NCI-H187 treated with DMSO at 0.1 percent for 48 hours (cell line): ENCODE measurements at places on chromosomes 6 and 20.

- no peak for DNase-seq
Measured at GRCh38 chr20:59955131-59955796, 3.0 kb upstream of the CDH26 start.

DNA sequence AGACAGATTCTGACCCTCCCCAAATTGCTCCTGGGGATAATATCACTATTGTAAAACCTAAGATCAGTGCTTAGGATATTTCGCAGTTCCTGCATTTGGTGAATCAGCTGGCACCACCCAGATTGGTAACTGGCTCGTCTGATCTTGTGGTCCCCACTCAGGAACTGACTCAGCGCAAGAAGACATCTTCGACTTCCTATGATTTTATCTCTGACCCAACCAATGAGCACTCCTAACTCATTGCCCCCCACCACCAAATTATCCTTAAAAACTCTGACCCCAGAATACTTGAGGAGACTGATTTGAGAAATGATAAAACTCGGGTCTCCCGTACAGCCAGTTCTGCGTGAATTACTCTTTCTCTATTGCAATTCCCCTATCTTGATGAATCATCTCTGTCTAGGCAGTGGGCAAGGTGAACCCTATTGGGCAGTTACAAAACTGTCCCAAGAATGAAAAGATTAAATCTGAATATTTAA lies 55.7 kb upstream of the PRND start:
- no peak for DNase-seq

- no peak for DNase-seq
Measured at GRCh38 chr20:19008497-19008896, 194.9 kb downstream of the SCP2D1 start.

GRCh38 chr20:24580006-24580405 lies 110.6 kb downstream of the SYNDIG1 start:
- no peak for DNase-seq

DNA sequence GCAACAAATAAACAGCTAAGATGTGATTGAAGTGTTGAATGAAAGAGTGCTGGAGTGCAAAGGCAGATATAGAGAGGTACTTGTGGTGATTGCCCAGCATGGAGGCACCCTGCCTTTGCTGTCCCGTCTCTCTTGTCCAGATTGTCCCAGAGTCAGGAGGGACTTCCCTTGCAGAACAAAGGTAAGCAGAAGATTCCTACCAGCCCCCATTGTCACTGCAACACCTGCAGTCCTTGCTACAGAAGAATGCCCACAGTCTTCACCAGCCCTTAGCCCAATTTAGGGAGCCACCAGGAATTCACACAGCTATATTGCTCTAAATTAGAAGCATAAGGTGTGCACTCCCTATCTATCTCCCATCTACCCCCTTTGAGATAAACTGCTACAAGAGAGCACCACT lies 491.8 kb downstream of the KIF16B start:
- DNase-seq, result no peak

DNA sequence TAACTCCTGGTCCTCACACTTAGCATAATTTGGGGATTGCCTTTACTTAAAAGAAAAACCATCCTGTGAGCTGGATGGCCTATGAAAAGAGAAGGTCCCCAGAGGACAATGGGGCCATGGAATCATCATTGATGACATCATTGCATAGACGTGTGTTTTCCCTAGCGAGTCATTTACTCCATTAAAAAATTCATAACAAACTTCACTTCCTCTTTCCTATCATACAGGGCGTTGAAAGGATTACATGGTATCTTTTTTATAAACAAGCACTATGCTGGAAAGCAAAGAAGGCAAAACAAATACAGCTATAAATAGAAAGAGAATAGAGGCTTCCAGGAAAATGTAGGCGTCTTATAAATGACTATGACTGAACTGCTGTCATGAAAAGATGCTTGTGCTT lies 11.3 kb upstream of the COL12A1 start:
- no peak for DNase-seq

DNA sequence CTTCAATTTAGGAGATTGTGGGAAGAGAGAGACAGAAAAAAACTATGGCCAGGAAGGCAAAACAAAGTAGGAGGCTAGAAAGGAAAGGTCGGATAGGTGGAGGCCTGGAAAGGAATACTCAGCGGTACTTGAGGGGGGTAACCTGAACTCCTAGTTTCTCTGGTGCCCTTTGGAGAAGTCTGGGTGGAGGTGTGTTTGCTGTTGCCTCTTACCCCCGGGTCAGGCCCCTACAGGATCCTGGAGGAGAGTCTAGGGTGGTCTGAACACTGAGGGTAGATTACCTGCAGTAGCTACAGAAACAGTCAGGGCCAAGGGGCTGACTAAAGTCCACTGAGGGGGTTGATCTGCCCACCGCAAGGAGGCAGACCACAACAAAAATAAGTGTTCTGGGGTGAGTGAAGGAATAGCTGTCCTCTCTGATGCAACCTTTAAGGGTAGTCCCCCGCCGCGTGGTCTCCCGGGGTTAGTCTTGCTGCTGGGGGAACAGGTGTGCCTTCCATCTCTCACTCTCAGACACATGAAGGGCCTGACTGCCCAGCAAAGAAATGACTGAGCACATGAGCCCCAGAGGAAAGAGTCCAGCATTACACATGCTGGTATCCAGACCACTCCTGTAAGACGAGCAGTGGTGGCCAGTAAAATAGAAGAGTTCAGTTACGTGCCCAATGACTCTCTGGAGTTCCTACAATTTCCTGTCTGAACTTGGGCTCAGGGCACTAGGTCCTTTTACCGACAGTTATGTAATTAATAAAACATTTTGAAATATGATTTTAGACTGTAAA lies 59.5 kb downstream of the MTHFD1L start:
- DNase-seq, result no peak

DNA sequence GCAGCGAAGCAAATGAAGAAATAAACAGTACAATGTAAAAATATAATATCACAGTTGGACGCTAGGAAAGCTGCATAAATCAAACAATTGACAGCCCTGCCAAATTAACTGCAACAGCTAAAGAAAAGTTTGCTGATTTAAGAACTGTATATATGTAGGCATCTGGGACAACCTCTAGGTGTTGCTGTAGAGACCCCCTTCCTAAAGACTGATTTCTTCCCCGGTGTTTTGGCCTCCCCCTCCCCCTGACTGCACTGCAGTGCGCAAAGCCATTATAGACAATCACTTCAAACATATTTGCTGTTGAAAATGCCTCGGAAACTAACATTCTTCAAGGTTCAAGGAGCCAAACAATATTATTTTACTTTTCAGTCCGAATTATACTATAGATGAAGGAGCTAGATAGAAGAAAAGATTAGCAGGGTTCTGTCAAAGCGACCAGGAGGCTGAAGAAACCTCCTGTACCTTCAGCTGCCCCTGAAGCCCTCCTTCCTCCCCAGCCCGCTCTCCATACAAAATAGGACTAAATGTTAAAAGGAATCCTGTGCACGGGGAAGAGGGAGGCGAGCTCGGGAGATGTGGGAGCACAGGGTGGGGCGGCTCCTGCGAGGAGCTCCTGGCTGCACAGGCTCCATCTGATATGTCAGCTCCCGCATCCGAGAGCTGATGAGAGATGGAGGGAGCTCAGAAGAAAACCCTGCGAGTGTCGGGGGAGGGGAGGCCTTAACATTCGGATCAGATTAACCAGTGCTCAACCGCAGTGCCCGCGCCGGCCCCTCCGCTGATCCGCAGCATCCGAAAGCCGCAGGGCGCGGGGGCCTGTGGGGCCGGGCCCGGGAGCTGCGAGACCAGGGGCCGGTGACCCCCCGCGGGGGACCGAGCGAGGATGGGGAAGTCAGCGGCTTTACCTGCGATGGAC lies 822 bp downstream of the ELOVL4 start:
- no peak for DNase-seq

DNA sequence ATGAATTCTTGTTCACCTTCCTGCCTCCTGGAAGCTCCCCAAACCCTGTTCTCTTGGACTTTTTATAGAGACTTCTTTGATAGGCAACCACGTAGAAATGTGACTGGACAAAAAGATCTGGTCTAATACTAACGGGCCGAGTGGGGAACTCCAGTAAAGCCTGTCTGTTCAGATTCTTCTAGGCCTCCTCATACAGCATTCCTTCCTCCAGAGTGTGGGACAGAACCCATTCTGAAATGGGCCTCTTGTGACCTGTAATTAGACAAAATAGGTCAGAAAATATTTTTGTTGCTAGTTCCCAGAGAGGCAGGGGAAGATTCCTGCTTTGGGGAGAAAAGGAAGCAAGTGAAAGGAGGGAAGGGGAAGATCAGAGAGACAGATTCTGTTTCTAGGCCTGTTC lies 374.3 kb downstream of the CDH26 start:
- DNase-seq, result no peak

DNA sequence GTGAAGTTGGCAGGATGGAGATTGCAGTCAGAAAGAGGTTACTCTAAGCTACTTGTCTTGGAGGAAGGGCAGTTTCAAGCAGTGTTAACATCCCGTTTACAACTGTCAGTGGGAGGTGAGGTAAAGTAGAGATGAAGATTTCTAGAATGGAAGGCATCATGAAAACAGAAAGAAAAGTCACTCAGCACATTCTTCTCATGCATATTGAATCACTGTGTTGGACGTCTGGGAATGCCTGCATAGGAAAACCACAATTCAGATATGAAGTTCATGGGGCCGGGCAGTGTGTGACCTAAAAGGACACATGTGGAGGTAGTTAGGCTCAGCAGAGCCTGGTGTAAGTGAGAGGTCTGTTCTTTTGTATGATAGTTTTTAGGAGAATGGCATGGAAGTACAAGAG lies 73.5 kb upstream of the LAMP5 start:
- no peak for DNase-seq

DNA sequence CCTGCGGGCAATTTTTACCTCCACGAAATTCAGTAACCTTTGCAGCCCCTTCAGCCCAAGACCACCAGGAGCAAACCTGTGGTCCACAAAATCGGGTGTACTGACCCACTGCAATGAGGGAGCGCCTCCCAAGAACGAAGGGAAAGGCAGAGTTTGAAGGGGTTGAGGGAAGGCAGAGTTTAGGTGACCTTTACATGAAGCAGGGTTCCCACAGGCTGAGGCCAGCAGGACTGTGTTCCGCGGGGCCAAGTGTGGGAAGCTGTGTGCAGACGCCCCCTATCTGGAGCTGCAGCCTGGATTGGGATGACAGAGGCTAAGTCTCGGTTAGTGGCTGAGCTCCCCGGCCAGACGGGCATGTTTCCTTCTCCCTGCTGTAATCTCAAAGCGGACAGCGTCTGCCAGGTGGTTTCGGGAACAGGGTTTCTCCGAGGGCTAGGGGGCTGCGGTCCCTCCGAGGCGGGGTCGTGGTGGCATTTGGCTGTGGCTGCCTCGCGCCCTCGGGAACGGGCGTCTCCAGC lies 826 bp upstream of the PYGB start:
- no peak for DNase-seq

DNA sequence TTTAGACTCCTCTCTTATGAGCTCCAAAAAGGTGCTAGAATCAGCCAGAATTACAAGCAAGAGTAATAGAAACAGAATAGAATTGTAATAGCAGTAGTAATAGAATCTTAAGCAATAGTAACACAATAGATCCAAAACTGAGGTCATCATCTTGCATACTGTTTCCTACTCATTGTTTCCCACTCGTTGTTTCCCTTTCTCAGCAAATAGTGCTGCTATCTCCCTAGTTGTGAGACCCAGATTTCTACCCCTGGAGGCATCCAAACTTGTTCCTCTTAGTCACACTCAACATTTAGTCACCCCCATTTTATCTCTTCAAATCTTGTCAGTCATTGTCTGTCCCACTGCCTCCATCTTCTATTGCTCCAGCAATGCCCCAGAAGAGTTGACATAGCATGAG lies 356.9 kb upstream of the MARCKS start:
- DNase-seq, result no peak

DNA sequence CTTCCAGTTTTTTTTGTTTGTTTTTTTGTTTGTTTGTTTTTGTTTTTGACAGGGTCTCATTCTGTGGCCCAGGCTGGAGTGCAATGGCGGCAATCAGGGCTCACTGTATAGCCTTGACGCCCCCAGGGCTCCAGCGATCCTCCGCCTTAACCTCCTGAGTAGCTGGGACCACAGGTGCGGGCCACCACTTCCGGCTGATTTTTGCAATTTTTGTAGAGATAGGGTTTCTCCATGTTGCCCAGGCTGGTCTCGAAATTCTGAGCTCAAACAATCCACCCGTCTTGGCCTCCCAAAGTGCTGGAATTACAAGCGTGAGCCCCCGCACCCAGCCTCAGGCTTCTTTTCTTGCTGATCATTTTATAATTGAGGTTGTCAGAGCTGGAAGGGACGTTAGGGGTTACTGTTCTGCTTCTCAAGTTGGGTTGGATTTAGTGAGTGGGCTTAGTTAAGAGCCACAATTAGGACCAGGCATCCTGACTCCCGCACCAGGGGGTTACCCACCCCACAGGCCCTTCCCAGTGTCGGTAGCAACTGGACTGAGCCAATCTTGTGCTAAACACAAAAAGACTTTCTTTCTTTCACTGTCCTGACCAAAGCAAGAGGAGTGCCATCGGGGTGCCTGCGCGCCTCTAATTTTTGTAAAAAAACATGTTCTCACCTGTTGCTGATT lies 13.1 kb upstream of the ZSCAN9 start:
- no peak for DNase-seq

GRCh38 chr6:102137859-102138258 lies 744.4 kb downstream of the GRIK2 start:
- no peak for DNase-seq

- DNase-seq, result no peak
Measured at GRCh38 chr20:11120431-11120830, 446.6 kb upstream of the JAG1 start.

- DNase-seq, result no peak
Measured at GRCh38 chr6:159762681-159763293, 942 bp downstream of the ACAT2 start.

- no peak for DNase-seq
Measured at GRCh38 chr6:13846841-13847240, 32.5 kb upstream of the MCUR1 start.

DNA sequence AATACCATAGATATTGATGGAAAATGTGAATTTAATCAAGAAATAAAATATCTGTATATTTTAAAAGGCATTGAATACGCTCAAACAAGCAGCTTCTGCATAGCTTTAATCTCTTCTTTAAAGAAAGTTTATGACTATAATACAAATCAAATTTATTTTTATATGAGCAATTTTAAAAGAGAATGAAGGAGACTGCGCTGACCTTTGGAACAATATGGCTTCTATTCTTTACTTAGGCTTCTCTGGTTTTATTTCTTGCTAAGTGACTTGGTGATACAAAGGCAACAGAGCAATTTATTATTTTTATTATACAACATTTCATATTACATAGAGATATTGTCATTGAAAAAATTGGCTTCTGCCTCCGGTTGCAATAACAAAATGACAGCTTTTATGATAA lies 776.7 kb downstream of the TBC1D32 start:
- no peak for DNase-seq

- DNase-seq, result no peak
Measured at GRCh38 chr20:25481918-25482253, 74.4 kb downstream of the GINS1 start.

DNA sequence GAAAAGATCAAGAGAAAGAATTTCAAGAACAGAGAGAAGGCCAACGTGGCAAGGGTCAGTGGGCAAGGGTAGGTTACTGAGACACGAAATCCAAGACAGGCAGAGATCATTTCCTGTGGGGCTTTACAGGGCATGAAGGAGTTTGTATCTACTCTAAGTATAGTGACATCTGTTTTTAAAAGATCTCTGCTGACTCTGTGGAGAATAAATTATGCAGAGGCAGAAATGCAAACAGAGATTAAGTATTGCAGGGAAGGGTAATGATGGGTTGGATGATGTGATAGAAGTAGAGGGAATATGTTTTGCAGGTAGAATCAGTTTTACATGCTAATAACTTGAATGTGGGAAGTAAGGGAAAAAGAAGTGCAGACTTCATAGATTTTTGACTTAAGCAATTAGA lies 243.5 kb downstream of the FRK start:
- DNase-seq, result no peak
